ENCODE measurements at places on chromosomes 2 and 18.

GRCh38 chr2:37674946-37675345 lies 3.5 kb upstream of the CDC42EP3 start:
- no peak for DNase-seq

- DNase-seq: no peak
Measured at GRCh38 chr2:37295469-37296073, 29.1 kb downstream of the PRKD3 start.

DNA sequence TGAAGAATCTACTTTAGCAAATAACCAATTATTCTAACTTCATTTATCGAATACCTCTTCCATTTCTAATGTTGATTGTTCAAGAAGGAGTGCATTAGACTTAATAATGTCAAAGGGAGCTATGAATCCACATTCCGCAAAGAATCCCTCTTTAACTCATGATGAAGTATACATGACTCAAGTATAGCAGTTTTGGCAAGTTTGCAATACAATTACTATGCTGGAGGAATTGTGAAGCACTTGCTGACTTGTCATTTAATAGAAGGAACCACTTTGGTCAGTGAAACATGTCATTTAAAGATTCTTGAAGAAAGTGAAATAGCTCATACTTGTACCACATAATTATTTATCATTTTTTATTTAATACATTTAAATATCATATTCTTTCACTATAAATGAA lies 125.1 kb downstream of the SLC39A10 start:
- DNase-seq: no peak

- DNase-seq: no peak
Measured at GRCh38 chr2:133760376-133760775, 192.1 kb upstream of the NCKAP5 start.

- no peak for DNase-seq
Measured at GRCh38 chr2:190270298-190270697, 49.3 kb downstream of the HIBCH start.

GRCh38 chr2:233413559-233414272 lies 59.4 kb downstream of the DGKD start:
- DNase-seq: peak; percentile 69

DNA sequence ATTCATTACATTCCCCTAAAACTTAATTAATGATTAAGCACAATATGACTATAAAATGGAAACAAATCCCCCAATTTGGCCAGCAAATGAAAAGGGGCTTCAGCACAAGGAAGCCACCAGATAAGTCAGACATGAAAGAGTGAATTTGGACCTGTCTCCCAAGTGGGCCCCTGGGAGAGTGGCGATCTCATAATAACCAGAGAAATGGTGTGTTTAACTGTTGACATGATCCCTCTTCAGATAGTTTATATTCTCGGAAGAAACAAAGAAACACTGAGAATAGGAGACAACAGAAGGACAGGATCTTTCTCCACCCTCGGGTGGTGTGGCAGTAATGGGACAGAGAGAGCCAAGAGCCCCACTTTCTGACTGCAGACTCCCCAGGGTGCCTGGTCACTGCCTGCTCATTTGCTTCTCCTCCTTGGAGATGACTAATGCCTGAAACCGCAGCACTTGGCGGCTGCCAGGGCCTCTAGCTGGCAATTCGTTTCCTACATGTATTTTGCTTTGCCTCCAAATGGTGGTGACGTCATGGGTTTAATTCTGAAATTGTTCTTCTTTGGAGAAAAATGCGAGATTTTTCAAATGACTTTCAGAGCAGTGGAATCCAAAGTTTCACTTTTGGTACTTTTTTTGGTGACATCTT lies 46.4 kb upstream of the SPP2 start:
- DNase-seq: no peak

- no peak for DNase-seq
Measured at GRCh38 chr2:1487758-1488157, 74.5 kb downstream of the TPO start.

DNA sequence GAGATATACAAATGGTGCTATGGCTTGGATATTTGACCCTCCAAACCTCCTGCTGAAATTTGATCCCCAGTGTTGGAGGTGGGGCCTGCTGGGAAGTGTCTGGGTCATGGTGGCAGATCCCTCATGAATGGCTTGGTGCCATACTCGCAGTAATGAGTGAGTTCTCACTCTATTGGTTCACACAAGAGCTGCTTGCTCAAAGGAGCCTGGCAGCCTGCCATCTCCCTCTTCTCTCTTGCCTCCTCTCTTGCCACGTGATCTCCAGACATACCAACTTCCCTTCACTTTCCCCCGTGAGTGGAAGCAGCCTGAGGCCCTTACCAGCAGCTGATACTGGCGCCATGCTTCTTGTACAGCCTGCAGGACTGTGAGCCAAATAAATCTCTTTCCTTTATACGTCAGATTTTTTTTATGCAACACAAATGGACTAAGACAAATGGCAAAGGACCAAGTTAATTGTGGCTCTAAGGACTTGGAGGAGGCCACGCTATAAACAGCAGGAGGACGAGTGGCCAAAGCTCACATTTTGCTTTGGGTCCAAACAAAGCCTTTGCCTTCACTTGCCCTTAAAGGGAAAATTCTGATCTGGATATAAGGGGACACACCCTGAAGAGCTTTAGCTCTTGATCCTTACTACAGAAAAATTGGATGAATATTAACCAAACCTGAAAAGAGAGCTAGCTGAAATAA lies 214.7 kb downstream of the SS18 start:
- no peak for DNase-seq

- DNase-seq: no peak
Measured at GRCh38 chr2:145751155-145751554, 1231.2 kb upstream of the ZEB2 start.

DNA sequence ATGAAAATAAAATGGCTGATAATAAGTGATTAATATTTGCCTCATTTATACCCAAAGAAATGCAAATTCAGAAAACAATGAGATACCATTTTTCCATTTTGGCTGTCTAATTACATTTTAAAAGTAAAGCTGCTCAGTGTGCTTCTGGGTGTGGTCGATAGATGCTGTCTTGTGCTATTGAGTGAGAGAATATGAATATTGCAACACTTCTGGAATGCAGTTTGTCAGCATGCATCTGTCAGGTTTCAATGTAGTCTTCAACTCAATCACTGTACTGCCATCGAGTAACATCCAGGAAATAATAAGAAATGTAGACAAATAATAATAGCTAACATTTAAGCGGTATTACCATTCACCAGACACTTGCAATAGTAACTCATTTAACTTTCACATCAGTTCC lies 3.9 kb downstream of the IL18R1 start:
- DNase-seq: no peak

- no peak for DNase-seq
Measured at GRCh38 chr2:76316691-76317090, 606.0 kb upstream of the GCFC2 start.

- peak; percentile 33 for DNase-seq
Measured at GRCh38 chr2:135657806-135658582, 83.7 kb upstream of the UBXN4 start.

DNA sequence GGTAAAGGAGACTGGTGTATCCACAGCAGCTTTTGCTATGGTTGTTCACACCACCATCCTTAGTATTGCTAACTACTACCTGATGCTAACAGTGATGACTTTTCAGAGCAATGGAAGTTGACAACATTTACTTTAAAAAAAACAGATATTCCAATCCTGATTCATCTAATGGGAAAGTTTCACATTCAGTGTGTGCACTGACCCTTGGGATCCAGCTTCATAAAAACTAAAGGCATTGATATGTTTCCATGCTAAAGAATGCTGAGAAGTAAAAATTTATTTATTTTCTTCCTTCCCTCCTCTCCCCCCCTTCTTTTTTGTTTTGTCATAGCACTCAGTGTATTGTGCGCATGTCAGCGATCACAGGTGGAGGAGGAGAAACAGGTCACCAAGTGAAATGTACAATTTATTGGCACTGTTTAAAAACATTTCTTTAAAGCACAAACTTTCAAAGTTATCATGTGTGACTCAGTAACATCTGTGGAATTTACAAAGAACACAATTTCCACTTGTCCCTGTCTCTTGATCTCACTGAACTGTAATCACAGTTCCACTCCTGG lies 229.9 kb downstream of the ALK start:
- no peak for DNase-seq

DNA sequence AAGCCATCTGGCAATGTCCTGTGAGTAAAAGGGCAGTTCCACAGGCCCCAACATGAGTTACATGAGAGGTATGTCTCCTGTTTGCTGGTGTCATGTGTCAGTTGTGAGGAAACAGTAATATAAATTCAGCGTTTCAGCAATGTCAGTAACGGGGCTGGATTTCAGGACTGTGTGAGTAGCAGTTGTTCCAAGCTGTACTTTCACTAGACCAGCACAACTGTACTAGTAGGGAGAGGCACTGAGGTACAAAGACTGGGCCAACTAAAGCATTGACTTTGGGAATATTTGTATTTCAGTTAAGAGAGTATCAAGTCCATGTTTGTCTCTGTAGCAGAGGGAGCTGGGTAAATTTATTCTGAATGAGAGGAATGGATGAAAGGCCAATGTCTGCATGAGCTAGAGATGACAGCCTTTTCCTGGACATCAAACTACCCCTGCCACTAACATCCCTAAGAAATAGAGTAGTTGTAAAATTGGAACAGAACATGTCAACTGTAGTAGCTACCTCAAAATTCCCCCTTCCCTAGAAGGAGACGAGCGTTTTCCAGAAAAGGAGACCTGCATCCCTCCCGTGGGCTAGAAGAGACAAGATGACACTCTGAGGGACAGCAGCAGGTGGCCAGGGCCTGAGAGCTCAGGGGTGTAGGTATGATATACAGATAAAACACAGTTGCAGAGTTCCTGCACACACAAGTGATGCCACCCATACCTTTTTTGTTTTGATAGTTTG lies 24.4 kb downstream of the EIF4E2 start:
- DNase-seq: no peak
